ENCODE measurements at places on chromosomes 12 and 14.

DNA sequence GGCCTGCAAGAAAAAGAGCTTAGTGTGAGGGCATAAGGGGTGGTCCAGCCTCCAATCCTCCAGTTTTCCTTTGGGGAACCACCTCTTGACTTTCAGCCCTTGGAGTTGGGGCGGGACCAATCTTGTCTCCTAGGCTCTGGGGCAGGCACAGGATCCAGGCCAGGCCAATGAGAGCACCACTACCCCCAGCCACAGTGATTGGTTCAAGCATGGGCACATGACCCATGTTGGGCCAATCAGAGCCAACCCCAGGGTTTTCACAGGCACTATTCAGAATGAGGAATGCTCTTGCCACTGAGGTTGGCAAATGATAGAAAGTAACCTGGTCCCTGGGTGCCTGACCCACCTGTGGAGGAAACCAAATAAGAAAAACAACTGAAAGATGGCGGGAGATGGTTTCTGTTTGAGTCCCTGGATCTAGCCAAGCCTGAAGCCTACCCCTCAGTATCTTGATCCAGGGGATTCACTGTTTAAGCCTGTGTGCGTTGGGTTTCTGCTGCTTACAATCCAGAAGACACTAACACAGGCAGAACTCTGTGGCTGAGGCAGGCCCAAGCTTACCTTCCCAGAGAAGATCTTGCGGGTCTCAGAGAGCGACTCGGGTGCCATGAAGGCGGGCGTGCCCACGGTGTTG, 42.9 kb downstream of the P2RX4 start:
- DNase-seq, result no peak

GRCh38 chr14:45699471-45699870, 446.5 kb upstream of the MIS18BP1 start:
- DNase-seq, result no peak

DNA sequence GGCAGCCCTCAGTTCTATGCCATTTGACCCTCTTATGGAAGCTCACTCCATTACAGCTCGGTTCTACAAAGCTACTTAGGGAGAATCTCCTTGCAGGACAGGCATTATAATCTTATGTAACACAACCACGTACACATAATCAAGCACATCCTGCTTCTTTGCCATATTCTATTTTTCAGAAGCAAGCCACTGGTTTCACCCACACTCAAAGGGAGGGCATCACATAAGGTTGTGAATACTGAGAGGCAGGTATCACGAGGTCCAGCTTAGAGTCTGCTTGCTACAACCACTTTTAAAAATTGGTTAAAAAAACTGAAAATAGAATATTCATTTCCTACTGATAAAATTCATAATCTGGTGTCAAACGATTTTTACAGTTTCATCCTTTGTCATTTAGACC, 589.2 kb downstream of the SLC16A7 start:
- DNase-seq, result no peak

DNA sequence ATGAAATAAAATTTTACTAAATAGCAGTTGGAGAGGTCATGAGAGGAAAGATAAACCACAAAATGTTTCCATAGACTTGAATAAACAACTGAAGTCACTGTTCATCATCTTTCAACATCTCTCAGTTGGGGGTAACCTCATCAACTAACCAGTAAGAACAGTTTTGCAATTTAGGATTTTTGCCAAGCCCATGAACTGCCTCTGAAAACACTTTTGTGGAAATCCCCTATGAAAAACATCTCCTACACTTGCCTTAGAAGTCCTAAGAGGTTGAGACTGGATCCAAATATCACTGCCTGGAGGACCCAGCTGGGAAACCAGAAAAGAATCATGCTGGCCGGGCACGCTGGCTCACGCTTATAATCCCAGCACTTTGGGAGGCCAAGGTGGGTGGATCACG, 273.1 kb downstream of the C12orf50 start:
- no peak for DNase-seq

- DNase-seq, result no peak
These were observed 105.1 kb upstream of the DCN start for GRCh38 chr12:91287753-91288152.

GRCh38 chr12:123752046-123752445, 10.1 kb upstream of the DNAH10 start:
- DNase-seq, result no peak

- no peak for DNase-seq
These were observed 32.3 kb downstream of the KCNK13 start for GRCh38 chr14:90093942-90094595.

GRCh38 chr12:2854669-2855453, 2.0 kb downstream of the TEX52 start:
- no peak for DNase-seq

- no peak for DNase-seq
These were observed 112.3 kb downstream of the PAPOLA start for GRCh38 chr14:96614481-96614881.

- no peak for DNase-seq
These were observed 985.3 kb downstream of the FLRT2 start for GRCh38 chr14:86515195-86515594.

- DNase-seq, result no peak
These were observed 13.4 kb downstream of the CSRNP2 start for GRCh38 chr12:51070004-51070403.

DNA sequence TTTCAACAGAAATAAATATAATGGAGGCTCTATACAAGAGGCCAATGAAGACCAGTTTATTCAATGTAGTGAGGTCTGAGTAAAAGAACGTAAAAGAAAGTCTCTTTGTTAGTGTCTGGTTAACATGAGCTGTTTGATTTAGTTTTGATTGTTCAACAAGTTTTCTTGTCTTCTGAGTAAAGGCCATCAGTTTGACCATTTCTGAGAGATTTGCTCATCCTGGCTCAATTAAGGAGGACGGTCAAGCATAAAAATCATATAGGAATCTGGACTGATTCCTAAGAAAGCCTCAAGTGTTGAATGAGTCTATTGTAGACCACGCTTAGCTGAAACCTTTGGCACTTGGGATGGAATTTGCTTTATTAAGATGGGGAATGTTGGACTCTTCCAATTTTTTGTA, 32.5 kb upstream of the FGF23 start:
- DNase-seq, result no peak

DNA sequence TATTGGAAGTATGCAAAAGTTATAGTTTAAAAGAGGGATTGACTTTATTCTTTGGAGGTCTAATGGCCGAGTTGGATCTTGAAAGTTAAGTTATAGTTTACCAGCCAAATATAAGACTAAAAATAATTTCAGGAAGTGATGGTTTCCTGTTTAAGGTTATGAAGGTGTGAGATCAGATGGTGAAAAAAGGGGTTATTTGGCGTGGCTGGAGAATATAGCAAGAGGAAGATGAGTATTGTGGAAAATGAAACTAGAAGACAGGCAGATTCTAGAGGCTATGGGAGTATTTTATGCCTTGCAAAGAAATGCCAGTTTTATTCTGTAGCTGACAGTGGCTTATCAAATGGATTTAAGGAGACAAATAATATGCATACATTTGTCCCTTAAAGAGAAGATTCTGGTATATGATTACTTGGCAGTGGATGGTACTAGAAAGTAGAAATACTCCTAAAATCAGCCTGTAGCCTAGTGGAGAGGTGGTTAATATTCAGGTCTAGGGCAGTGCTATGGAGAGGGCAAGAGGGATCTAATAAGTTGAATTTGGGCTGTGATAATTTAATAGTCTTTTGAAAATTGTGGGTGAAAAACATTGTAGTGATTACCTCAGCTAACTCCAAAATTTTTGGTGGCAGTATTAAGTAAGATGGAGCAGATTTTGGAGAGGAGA, 1091.8 kb upstream of the ATXN7L3B start:
- DNase-seq, result no peak

DNA sequence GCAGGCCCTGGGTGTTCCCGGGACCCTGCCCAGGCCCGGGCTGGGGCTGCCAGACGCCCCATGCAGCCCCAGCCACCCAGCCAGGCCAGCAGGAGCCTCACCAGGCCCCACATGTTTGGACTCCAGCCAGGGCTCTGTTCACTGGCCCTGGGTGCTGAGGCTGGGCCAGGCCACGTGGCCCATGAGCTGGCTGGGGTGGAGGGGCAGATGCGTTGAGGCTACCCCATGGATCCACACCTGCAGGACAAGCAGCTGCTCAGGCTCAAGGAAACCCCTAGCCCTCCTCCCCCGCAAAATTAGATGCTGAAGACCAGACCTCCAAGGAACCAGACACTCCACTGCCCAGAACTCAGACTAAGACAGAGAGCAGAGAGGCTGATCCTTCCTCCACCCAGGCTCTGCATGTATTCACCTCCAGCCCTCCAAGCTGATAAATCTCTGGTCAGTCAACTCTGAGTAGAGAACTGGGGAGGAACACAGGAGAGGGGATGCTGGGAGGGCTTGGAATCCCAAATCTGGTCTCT, 1.6 kb downstream of the CDH24 start:
- no peak for DNase-seq

- DNase-seq, result no peak
These were observed 592.5 kb upstream of the NOVA1 start for GRCh38 chr14:27190296-27190695.

DNA sequence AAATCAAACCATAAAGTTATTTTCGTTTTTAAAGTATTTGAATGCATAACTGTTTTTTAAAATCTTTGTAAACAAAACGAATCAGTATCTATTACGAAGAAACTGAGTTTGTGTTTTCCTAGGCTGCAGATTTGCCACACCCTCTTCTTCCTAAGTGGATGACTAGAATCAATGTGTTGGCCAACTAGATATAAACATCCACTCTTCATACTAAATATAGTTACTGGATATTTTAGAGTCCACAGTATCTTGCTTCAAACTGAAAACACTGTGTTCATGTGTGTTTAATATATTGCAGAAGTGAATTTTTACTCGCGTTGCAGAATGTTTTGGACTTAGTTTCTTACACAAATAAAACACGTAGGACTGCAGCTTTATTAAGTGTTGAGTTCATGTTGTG, 63.2 kb downstream of the KLHL28 start:
- DNase-seq, result no peak

DNA sequence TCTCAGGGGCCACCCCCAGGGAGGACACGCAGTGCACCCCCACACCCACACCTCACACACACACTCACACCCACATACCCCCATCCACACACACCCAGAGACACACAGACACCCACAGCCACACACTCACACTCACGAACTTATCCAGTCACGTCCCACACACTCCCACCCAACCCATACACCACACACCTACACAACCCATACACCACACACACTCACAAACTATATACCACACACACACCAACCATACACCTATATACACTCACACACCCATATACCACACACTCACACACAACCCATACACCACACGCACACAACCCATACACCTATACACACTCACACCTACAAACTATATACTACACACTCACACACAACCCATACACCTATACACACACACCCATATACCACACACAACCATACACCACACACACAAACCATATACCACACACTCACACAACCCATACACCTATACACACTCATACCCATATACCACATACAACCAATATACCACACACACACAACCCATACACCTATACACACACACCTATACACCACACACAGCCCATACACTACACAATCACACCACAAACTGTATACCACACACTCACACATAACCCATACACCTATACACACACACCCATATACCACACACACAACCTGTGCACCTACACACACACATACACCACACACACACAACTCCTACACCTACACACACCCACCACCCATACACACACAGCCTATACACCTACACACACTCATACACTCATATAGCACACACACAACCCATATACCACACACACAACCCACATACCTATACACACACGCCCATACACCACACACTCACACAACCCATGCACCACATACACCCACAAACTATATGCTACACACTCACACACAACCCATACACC, 42.7 kb downstream of the TMEM121 start:
- no peak for DNase-seq

GRCh38 chr14:94356379-94357056, 31.9 kb downstream of the SERPINA1 start:
- no peak for DNase-seq

GRCh38 chr12:106245767-106246166, 2.1 kb downstream of the CKAP4 start:
- DNase-seq, result no peak

- no peak for DNase-seq
These were observed 84.4 kb downstream of the C2CD5 start for GRCh38 chr12:22459838-22460490.

DNA sequence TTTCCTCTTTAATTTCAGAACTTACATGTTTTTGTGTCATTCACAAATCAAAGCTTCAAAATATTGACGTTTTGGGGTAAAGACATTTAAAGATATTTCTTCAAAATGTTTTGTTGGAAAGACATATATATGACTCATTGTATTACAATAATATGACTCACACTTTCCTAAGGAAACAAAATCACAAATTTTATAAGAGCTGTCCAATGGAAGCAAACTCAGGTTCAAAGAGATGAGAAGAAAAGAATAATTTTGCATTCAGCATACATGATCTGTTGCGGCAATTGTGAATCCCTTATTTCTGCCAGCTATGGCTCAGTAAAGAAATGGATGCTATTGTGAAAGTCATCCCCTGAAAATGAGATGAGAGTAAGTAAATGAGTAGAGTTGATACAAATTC, 82.7 kb downstream of the GRIP1 start:
- DNase-seq, result no peak

DNA sequence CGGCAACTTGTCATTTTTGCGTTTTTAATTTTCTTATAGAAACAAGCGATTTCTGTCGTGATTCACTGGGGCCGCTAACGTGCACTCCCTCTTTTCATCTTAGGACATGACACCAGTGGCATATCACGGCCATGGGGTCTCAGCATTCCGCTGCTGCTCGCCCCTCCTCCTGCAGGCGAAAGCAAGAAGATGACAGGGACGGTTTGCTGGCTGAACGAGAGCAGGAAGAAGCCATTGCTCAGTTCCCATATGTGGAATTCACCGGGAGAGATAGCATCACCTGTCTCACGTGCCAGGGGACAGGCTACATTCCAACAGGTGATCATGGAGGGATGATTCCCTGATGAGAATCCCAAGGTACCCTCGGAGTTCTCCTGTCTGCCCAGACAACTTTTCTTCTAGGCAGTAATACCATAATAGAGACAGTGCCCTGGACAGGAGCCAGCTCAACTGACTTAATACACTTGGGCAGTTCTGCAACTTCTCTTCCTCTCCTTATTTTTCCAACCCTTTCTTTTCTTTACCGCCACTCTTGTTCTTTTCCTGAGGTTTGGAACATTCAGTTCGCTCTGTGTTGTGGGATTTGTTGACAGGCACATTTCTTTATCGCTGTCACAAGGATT, 821 bp downstream of the TMEM106C start:
- DNase-seq, result peak; percentile 14

- DNase-seq, result no peak
These were observed 50.9 kb upstream of the VASH1 start for GRCh38 chr14:76710056-76711010.

GRCh38 chr12:44015333-44015941, 179.6 kb downstream of the TMEM117 start:
- no peak for DNase-seq

GRCh38 chr12:79997096-79997791, 62.3 kb upstream of the PPP1R12A start:
- no peak for DNase-seq
